NCI-H1105 treated with DMSO at 0.1 percent for 48 hours (cell line): ENCODE measurements at places on chromosomes 3 and 15.

DNA sequence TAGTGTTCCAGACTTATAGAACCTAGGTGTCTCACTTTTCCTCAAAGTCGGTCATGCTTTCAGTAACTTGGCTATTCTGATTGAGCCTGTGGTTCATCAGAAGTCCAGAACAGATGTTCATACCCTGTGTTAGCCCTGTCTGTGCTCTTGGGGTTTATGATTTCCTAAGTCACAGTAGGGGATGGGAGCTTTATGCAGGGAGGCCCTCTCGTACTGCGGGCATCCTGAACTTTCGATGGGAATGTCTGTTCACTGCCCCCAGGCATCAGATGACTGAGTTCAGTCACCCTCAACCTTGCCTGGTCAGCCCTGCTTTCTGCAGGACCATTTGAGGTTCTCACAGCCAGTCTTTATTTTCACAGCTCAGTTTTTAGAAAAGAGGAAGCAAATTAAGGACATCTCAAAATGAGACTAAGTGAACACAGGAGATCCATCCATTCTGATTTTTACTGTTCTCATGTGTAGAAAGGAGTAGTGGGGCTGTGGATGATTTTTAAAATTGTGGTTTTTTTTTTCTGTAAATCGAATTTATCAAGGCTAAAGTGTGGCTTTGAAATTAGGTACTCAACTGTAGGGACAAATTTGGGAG, 71.3 kb downstream of the CMTM8 start:
- no peak for DNase-seq

GRCh38 chr3:184237807-184238206, 8.4 kb downstream of the VWA5B2 start:
- no peak for DNase-seq

- peak; percentile 34 for DNase-seq
Observed at GRCh38 chr3:21484057-21484827, 266.8 kb downstream of the ZNF385D start.

- DNase-seq, result peak; percentile 6
Observed at GRCh38 chr15:79897701-79898113, 893 bp upstream of the MTHFS start.

DNA sequence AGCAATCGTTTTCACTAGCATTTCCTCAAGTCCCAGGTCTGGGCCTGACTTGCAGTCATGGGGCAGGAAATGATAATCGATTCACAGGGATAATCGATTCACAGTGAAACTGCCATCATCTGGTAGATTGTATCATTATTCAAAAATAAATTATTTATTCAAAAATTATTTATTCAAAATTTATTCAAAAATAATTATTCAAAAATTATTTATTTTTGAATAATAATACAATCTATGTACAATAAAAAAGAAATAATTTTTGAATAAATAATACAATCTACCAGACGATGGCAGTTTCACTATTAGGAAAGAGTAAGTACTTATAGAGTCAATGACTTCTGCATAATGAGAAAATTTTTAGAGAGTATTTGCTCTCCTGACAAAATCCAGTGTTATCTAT, 28.1 kb upstream of the PROK2 start:
- no peak for DNase-seq
